Progenitor cell of endocrine pancreas (in vitro differentiated cells): ENCODE measurements at places on chromosomes 5 and 9. TPM values are rescaled to one million over a fixed set of nuclear protein-coding genes. Genes with fewer than 3 reads are reported as not detected.

TERT gene
- total RNA-seq: 3.5 and 4.3 TPM in 2 replicates

RIC1 gene
- total RNA-seq: 24.2 and 25.1 TPM in 2 replicates

FGF10 gene
- 2.4 and 2.7 TPM in 2 replicates for total RNA-seq

FOXB2 gene
- not detected in 2 replicates for total RNA-seq

GRIA1 gene
- 0.13 TPM in 1 of 2 replicates, not detected in the other for total RNA-seq

FRMD3 gene
- total RNA-seq: 0.65 and 0.73 TPM in 2 replicates

LOX gene
- 0.19 and 0.42 TPM in 2 replicates for total RNA-seq

DCAF12 gene
- 48.7 and 50.4 TPM in 2 replicates for total RNA-seq

SUSD3 gene
- 0.43 and 1.2 TPM in 2 replicates for total RNA-seq

DEPDC1B gene
- total RNA-seq: 37.0 and 38.5 TPM in 2 replicates

DCAF10 gene
- 27.3 and 29.4 TPM in 2 replicates for total RNA-seq

CCNJL gene
- 23.1 and 29.0 TPM in 2 replicates for total RNA-seq
